ENCODE measurements at places on chromosomes 5 and 9.

DNA sequence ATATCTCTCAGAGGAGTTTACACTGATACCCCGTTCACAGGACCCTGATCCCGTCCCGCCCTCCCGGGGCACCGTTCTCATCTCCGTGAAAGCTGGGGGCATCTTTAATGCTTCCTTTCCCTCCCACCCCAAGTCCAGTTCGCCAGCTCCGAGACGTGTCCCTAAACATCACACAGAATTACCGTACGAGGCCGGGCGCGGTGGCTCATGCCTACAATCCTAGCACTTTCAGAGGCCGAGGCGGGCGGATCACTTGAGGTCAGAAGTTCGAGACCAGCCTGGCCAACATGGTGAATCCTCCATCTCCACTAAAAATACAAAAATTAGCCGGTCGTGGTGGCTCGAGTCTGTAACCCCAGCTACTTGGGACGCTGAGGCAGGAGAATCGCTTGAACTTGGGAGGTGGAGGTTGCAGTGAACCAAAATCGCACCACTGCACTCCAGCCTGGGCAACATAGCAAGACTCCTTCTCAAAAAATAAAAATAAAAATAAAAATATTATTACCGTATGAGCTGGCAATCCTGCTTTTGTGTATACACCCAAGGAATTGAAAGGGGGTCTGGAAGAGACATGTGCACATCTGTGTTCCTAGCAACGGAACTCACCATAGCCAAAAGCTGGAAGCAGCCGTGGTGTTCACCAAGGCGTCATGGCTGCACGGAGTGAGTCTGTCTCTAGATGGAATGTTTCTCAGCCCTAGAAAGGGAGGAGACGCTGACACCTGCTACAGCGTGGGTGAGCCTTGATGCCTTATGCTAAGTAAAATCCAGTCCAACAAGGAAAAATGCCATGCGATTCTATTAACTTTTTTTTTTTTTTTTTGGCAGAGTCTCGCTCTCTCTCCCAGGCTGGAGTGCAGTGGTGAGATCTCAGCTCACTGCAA, 1.2 kb upstream of the ABO start:
- H3K4me1 ChIP-seq: no peaks in the 10 kb centered on the region
- H3K27ac ChIP-seq: no peak overlapping the region
- no peaks in the 10 kb centered on the region for H3K36me3 ChIP-seq
- peak overlapping the region; percentile 24 for H3K4me3 ChIP-seq

DNA sequence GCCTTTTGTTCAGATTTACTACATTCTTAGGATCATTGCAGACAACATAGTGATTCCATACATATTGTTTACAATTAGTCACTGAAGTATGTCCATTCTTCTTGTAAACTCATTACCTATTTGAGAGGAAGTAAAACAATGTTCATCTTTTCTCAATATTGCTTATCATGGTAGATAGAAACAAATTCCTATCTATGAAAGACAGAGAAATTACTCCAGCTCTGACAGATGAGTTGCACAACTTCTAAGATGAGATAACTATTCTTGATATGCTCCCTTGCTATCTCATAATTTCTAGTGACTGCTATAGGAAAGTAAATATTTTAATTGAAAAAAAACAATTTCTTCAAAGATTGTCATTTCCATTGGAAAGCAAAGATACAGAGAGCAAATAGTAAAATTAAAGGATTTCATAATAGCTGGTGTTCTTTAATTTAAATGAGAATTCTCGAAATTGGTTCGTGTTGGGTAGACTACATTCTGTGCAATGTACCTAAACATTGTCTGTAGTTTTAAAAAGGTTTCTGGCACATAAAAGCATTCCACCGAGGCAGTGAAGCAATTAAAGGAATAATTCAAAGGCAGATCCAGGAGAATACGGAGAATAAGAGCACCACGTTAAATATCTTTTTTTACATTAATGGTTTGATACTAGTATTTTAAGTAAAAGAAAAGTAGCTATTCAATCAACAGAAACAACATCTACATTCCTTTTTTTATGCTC, 1029.1 kb upstream of the ACO1 start:
- no peak overlapping the region for H3K4me3 ChIP-seq
- no peaks in the 10 kb centered on the region for H3K36me3 ChIP-seq
- H3K27me3 ChIP-seq: no peaks in the 10 kb centered on the region
- no peaks in the 10 kb centered on the region for H3K4me1 ChIP-seq

GRCh38 chr5:16082053-16082452, 97.5 kb downstream of the MARCHF11 start:
- H3K27ac ChIP-seq: no peak overlapping the region
- DNase-seq: no peak
- H3K36me3 ChIP-seq: no peaks in the 10 kb centered on the region
- no peaks in the 10 kb centered on the region for H3K4me1 ChIP-seq
- H3K4me3 ChIP-seq: no peak overlapping the region

GRCh38 chr5:132499440-132500243, 9.1 kb upstream of the IRF1 start:
- no peaks in the 10 kb centered on the region for H3K36me3 ChIP-seq
- no peak for DNase-seq
- no peak overlapping the region for H3K4me3 ChIP-seq

- H3K36me3 ChIP-seq: peaks cover 25% of the 10 kb centered on the region
- no peak for DNase-seq
- no peak overlapping the region for H3K4me3 ChIP-seq
- no peaks in the 10 kb centered on the region for H3K27me3 ChIP-seq
- H3K27ac ChIP-seq: peak overlapping the region; percentile 88
Measured at GRCh38 chr5:151670953-151671636, 15.6 kb downstream of the SPARC start.

DNA sequence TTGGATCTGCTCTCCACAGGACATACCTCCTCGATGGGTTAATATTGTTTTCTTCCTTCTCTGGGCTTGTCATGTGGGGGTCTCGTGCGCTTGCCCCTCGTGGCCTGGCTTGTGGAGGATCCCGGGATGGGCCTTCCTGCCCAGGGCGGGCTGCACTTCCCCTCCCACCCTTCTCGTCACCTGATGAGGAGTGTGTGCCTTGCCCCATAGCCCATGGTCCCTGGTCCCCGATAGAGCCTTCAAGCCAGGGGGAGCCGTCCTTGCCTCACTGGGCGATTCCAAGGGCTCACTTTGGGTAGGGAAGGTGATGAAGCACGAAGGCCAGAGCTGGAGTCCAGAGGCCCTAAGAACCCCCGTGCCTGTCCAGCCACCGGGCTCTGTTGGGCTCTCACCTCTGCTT, 28.7 kb downstream of the DYNC2I2 start:
- peak overlapping the region; percentile 30 for H3K27ac ChIP-seq
- no peaks in the 10 kb centered on the region for H3K27me3 ChIP-seq
- H3K4me1 ChIP-seq: no peaks in the 10 kb centered on the region
- no peak for DNase-seq
- peaks cover 73% of the 10 kb centered on the region for H3K36me3 ChIP-seq
- H3K4me3 ChIP-seq: no peak overlapping the region

- H3K27me3 ChIP-seq: no peaks in the 10 kb centered on the region
- H3K4me1 ChIP-seq: no peaks in the 10 kb centered on the region
- no peak overlapping the region for H3K27ac ChIP-seq
- no peak overlapping the region for H3K4me3 ChIP-seq
- peak; percentile 30 for DNase-seq
Measured at GRCh38 chr5:165497707-165498106, 1992.3 kb downstream of the MAT2B start.

GRCh38 chr5:150574818-150575547, 65.5 kb upstream of the SYNPO start:
- H3K4me3 ChIP-seq: no peak overlapping the region
- H3K4me1 ChIP-seq: no peaks in the 10 kb centered on the region
- peak overlapping the region; percentile 30 for H3K27ac ChIP-seq
- H3K36me3 ChIP-seq: no peaks in the 10 kb centered on the region

GRCh38 chr5:150615141-150615699, 25.2 kb upstream of the SYNPO start:
- no peaks in the 10 kb centered on the region for H3K36me3 ChIP-seq
- no peak overlapping the region for H3K27ac ChIP-seq
- H3K4me3 ChIP-seq: no peak overlapping the region
- no peaks in the 10 kb centered on the region for H3K27me3 ChIP-seq
- peaks cover 28% of the 10 kb centered on the region for H3K4me1 ChIP-seq

GRCh38 chr9:113393281-113393680, 7.8 kb downstream of the ALAD start:
- no peak overlapping the region for H3K4me3 ChIP-seq
- H3K27ac ChIP-seq: no peak overlapping the region
- H3K36me3 ChIP-seq: peaks cover 4% of the 10 kb centered on the region
- no peaks in the 10 kb centered on the region for H3K4me1 ChIP-seq

All from cardiac muscle cell (in vitro differentiated cells and primary cell).